Activated CD4-positive, alpha-beta memory T cell treated with anti-CD3 and anti-CD28 coated beads for 36 hours (primary cell): ENCODE measurements at places on chromosomes 12 and 14. TPM values are rescaled to one million over a fixed set of nuclear protein-coding genes. Genes with fewer than 3 reads are reported as not detected.

DNA sequence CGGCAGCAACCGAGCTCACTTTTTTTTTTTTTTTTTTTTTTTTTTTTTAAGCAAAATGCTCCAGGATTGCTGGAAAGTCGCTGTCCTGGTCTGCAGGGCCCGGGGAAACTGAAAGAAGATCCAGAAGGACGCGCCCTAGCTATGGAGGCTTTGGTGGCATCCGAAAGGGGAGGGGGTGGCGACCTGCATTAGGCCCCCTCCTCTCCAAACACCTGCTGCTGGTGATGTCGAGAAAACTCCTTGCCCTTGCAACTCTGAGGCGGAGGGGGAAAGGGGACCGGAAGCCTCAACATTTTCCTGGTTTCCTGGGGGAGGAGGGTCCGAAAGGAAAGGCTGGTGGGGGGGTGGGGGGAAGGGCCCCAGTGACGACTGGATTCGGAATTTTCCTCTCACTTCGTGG, 421.1 kb downstream of the VRK1 start:
- DNase-seq: no peak

The PPFIA2 gene
- not detected for total RNA-seq

DNA sequence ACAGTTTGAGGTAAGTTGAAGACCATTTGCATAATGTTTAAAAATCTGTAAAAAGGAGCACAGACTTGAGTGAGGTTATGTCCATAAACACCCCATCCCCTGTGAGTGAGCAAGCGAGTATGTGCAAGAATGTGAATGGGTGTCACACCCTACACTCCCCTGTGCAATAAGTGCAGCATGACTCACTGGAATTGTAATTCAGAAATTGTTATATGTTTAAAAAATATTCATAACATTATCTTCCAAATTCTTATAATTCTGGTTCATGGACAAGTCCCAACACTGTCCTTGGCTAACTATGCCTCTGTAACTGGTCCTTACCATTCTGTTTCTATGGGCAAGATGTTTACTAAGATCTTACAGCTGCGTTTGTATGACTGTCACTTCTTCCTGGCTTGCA, 207.8 kb upstream of the FAR2 start:
- DNase-seq: no peak

GRCh38 chr12:4120316-4120917, 153.1 kb upstream of the CCND2 start:
- no peak for DNase-seq

DNA sequence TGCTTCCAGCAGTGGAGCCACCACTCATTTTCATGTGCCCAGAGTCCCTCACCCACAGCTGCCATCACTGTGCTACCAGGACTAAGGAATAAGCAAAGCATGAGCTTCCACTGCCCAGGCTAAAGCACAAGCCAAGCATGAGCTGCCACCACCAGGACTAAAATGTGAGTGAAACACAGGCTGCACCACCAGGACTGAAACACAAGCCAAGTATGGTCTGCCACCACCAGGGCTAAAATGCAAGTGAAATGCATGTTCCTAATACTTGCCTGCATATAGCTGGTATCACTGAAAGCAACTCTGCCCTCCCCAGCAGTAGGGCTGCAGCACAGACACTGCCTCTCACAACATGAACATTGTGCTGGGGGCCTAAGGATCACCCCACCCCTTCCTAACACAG, 30.0 kb downstream of the CEP83 start:
- peak; percentile 32 for DNase-seq

The PTPRB gene
- not detected for total RNA-seq
